ENCODE measurements at places on chromosomes 4 and X.
A peak's percentile ranks its signal among the peaks of the same experiment; 100 is the strongest.

DNA sequence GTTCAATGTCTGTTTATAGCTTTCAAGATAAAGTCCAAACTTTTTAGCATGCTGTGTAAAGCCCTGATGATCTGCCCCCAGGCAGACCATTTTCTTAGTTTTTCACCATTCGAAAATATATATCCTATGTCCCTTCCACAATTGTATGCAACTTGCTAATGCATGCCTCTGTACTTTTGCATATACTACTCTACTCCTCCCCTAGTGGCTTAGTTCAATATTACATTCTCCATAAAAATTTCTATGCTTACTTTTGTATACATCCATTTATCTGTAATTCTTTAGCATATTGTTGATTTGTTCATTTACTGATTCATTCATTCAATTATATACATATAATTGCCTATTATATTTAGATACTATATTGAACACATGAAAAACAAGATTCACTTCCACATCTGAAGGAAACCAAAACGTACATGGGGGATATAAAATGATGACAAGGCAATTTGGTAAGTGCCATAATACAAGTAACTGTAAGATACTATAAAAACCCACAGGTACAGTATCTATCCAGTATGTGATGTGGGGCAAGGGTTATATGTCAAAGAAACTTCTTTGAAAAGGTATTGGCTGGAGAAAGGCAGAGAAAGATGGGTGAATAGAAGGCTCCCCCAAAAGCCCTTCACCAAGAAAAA lies 902.5 kb downstream of the FAM133A start:
- no peak for DNase-seq

- DNase-seq, result no peak
Measured at GRCh38 chrX:150446995-150447394, 83.9 kb downstream of the MAMLD1 start.

DNA sequence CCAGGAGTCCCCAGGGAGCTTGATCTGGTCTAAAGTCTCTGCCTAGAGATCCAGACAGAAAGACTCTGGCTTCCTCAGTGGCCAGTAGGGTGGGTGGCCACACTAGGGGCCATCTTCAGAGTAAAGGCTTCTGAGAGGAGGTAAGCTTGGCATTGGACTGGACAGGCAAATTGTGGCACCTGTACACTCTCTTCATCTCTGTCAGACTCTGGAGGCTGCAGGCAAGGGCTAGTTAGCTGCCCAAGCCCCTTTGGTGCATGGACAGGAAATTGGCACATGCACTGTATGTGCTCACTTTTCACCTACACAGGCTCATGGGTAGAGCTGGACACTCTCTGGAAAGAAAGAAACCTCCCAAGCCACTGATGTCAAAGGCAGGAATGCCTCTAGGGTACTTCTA lies 142.8 kb downstream of the PJA1 start:
- DNase-seq, result no peak

GRCh38 chrX:50691820-50692219 lies 122.2 kb downstream of the SHROOM4 start:
- DNase-seq, result peak; percentile 6

DNA sequence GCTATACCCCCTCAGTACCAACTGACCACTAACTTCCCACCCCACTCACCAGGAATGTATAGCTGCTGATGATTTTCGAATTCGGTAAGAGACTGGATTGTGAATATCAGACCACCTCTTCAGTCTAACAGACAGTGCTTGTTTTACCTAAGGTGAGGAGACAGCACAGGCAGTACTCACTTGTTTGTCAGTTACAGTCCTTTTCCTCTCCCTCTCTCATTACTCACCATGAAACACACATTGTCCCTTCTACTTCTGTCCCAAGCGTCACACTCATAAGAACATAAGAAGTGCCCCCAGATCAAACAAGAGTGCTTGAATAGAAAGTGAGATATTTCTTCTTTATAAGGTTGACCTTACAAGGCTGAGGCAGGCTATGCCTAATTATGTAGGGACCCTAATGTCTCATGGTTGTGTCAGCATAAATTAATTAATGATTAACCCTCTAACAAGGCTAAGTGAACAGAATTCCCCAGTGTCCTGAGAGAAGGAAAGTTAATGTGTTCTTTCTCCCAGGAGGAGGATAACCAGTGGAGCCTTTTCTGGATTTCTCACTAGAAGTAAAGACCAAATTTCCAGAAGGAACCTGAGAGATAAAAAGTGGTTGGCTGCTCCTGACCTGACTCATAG lies 32.2 kb downstream of the ZCCHC12 start:
- DNase-seq, result no peak

DNA sequence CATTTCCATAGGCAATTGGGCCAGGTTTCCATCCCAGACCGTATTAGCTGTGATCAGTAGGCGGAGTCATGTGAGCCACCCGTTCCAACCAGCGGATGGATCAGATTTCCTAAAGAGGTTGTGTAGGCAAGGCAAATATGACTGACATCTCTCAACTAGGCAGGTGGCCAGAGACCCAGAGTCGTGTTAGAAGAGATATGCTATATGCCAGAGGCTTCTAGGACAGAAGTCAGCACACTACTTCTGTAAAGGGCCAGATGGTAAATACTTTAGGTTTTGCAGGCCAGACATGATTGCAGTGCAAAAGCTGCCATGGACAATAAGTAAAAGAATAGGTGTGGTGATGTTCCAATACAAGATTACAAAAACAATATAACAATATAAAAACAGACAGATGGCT lies 788.4 kb downstream of the RPA4 start:
- no peak for DNase-seq

DNA sequence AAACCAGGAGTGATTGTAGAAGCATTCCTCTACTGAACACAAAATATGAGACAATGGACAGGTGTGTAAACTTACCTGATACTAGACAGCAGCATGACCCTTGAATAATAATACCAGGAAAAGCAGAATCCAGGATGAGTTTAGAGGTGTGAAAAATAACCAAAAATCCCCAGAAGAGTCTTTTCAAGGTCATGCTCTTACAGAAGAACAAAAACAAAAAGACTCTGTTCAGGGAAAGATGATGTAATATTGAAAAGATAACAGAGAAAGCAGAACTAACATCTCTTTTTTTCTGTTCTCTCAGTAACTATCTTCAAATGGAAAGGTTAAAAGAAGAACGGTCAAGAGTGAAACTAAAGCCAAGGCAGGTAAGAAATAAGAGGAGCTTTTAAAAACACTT lies 14.0 kb upstream of the ARHGAP10 start:
- DNase-seq, result no peak

DNA sequence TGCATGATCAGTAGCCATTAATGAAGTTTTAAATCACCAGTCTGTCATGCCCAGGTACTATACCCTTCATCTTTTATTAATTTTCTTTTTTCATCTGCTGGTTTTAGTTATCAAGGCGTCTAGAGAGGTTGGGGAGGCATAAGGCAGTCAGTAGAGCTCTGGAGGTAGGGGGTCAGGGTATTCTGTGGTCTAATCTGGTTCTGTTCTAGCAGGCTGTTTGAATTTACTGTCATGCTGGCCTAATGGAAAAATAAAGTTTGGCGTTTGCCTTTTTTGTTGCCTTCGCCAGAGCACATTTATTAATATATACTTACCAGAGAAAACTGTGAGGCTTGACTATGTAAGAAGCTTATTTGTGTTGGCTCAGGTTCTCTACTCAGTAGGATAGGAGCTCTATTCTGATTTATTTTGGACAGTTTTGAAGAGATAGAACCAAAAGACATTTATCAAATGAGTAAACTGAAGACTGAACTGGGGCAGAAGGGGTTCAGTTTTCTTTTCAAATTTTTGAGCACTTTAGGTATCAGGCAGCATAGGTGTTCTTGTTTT lies 46.9 kb downstream of the TMEM131L start:
- DNase-seq, result no peak

DNA sequence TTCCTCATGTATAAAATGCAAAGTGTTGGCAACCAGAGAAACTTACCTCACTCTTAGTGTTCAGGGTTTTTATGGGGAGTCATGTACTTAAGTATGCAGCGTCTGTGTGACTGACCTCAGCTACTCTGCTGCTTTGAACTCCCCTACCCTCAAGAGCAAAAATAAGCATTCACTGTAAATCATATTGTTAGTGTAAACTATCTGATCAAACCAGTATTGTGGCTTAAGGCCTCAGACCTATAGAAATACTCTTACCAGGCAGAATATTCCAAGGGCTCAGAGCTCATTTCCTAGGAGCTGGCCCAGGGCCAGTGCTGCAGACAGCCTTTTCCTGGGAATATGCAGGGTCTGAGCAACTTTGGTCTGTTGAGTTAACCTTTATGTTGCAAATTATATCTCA lies 453.1 kb downstream of the CCSER1 start:
- no peak for DNase-seq

- no peak for DNase-seq
Measured at GRCh38 chr4:187436251-187436650, 559.3 kb upstream of the ZFP42 start.

DNA sequence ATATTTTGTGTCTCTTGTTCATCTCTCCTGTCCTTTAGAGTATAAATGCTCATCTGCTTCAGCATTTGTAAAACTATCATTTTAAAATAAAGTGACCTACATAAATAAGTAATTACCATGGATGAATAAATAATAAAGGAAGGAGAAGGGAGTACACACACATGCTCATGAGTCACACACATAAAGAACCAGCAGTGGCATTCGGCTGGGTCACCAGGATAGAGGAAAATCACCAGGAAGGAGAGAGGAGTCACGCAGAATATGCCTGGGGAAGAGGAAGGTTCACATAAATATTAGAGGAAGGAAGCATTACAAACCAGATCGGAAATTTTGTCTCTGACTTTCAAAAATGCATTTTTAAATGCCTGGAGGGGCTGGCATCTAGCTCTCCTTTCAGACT lies 38.5 kb upstream of the MED14 start:
- no peak for DNase-seq

DNA sequence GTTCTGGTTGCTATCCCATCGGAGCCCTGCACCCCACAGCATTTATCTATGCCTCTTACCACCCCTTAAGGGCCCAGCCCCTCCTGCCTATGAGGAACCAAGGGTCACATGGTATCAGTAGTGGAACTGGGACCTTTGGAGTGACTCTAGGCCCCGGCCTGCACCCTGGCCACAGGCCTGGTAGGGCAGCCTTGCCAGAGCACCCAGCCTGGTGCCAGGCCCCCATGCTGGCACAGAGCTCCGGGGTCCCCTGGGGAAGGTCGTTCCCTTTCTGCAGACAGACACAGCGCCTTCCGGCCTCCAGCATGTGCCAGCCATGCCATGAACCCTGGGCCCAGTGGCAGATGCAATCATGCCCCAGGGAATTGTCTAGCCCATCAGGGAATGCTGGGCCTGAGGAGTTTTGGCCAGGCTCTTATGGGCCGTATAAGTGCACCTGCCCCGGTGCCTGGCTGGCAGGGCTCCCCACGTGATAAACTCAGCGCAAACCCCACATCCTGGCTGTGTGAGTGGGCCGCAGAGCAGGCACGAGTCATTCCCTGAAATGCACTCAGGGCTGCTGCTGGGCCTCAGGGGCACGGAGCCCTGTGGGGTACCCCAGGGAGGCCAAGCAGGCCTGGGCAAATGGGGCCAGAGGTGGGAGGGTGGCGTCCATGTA lies 19.8 kb upstream of the ADD1 start:
- no peak for DNase-seq

DNA sequence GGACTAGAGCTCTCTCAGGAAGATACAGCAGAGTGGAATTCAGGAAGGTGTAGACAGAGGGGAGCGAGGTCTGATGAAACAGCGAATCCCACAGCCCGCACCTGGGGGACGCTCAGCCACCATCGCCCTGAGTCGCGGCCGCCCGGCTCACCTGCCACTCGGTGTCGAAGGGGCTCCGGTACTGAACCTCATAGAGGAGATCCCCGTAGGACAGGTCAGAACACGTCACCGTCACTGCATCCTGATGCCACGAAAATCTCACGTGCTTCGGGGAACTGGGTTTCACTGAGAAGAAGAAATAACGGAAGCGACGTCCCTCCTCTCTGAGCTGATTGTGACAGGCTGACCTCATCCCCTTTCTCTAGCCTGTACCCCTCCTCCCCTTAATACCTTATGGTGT lies 10.2 kb downstream of the CRLF2 start:
- DNase-seq, result no peak

- no peak for DNase-seq
Measured at GRCh38 chr4:37599092-37599790, 86.9 kb downstream of the RELL1 start.

DNA sequence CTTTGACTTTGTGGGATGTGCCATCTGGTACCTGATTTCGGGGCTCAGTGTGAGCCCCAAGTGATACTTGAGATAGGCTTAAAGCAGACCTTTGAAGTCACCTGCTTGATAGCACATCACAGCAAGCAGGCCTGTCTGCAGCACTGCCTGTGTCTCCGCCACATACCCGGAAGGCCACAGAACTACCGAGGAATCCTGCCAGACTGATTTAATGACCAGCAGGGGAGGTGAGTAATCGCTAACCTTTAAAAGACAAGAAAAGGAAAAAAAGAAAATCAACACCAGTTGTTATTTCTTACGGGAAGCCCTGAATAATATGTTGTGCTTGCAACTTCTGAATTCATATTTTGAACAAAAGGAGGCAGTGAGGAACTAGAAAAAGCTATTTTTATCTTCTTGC lies 6.8 kb downstream of the PTCHD1 start:
- no peak for DNase-seq

DNA sequence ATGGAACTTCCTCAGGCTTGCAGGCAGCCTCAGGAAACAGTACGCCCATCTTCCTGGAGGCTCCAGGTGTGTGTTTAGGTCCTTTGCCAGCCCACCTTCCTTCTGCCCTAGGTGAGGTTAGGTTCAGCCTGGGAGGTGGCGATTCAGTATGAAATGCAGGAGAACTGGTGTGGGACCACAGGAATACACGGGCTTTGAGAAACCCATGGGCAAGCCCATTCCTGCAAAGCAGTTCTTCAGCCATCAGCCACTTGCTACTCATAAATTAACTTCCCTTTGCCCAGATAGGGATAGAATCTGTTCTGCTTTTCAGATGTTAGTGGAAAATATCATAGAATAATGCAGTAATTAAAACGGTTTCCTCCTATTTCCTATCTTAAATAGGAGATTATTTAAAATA lies 32.2 kb downstream of the TBC1D14 start:
- no peak for DNase-seq

DNA sequence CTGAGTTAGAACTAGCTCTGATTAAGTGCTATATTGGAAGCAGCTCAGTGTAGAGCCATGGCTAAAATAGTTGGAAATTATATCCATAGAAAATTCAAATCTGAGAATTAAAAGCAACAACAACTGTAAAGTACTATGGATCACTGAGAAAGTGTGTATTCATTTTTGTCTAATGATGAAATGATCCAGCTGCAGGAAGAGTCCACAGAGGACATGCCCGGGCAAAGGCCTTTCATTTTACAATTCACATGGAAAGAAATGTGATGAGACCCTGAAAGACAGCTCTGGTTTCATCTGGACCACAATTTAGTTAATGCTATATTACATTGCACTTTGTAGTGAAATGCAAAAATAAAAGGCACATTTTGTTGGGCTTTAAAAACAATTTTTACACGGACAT lies 196.8 kb upstream of the FAT1 start:
- DNase-seq, result no peak

- DNase-seq, result no peak
Measured at GRCh38 chr4:107468812-107469211, 251.2 kb downstream of the PAPSS1 start.

- no peak for DNase-seq
Measured at GRCh38 chr4:30396772-30397475, 323.2 kb upstream of the PCDH7 start.

Data from CD4-positive, alpha-beta T cell treated with Interleukin-17A for 4 hours (primary cell).